T-cell (primary cell): ENCODE measurements at places on chromosomes 4 and X. TPM values are rescaled to one million over a fixed set of nuclear protein-coding genes. Genes with fewer than 3 reads are reported as not detected.

- no peak overlapping the region for H3K4me3 ChIP-seq
- no peaks in the 10 kb centered on the region for H3K36me3 ChIP-seq
- H3K27ac ChIP-seq, result no peak overlapping the region
Observed at GRCh38 chrX:10952619-10953018, 158.5 kb upstream of the HCCS start.

- DNase-seq, result no peak
- H3K4me3 ChIP-seq, result no peak overlapping the region
- no peak overlapping the region for H3K27ac ChIP-seq
- H3K4me1 ChIP-seq, result no peaks in the 10 kb centered on the region
- no peaks in the 10 kb centered on the region for H3K36me3 ChIP-seq
- no peaks in the 10 kb centered on the region for H3K27me3 ChIP-seq
Observed at GRCh38 chr4:139834226-139834662, 168.6 kb downstream of the MGST2 start.

GRCh38 chrX:27597508-27597907 lies 7.4 kb downstream of the DCAF8L2 start:
- H3K4me3 ChIP-seq, result no peak overlapping the region
- no peak overlapping the region for H3K27ac ChIP-seq
- H3K27me3 ChIP-seq, result no peaks in the 10 kb centered on the region
- no peak for DNase-seq
- H3K36me3 ChIP-seq, result no peaks in the 10 kb centered on the region

The SH3D19 gene
- not detected for total RNA-seq

The GAGE12F gene
- total RNA-seq, result 0.64 TPM

- no peak for DNase-seq
- H3K4me1 ChIP-seq, result peaks cover 37% of the 10 kb centered on the region
- H3K36me3 ChIP-seq, result peaks cover 42% of the 10 kb centered on the region
- H3K27ac ChIP-seq, result peak overlapping the region; percentile 28
Observed at GRCh38 chr4:88609387-88609786, 17.1 kb downstream of the HERC3 start.

DNA sequence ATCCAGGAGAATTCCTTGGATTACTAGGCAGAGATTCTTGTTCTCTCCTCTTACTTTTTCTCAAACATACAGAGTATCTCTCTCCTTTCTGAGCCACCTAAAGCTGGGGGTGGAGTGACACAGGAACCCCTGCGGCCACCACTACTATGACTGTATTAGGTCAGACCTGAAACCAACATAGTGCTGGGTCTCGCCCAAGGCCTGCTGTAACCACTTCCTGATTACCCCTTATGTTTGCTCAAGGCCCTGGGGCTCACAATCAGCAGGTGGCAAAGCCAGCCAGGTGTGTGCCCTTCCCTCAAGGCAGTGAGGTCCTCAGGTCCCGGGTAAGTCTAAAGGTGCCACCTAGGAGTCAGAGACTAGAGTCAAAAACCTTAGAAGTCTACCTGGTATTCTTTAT lies 166.4 kb downstream of the PARM1 start:
- DNase-seq, result no peak
- no peak overlapping the region for H3K4me3 ChIP-seq
- H3K27me3 ChIP-seq, result no peaks in the 10 kb centered on the region
- H3K4me1 ChIP-seq, result no peaks in the 10 kb centered on the region

GRCh38 chrX:9873952-9874351 lies 87.7 kb downstream of the SHROOM2 start:
- no peak overlapping the region for H3K27ac ChIP-seq
- H3K4me1 ChIP-seq, result peaks cover 14% of the 10 kb centered on the region
- H3K36me3 ChIP-seq, result no peaks in the 10 kb centered on the region
- peaks cover 12% of the 10 kb centered on the region for H3K27me3 ChIP-seq
- H3K4me3 ChIP-seq, result no peak overlapping the region

The SFRP2 gene
- not detected for total RNA-seq

The FAM200B gene
- 20.0 TPM for total RNA-seq

DNA sequence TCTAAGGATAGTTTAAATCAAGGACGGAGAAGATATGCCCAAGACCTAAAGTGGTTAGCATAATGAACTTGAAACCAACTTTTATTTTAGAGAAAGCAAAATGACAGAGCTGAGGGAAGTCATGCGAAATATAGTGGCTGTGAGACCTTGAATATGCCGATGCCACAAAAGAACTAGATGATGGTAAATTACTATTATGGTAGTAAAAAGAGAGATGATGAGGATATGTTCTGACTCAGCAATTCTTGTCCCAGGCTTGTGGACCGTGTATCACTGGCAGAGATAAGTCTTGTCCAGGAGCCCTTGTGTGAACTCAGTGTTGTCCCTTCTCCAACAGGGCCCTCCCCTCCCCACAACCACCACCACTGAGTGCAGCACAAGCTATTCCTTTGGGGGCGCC lies 1605.6 kb upstream of the TENM3 start:
- H3K27ac ChIP-seq, result no peak overlapping the region
- DNase-seq, result no peak
- H3K27me3 ChIP-seq, result no peaks in the 10 kb centered on the region
- no peaks in the 10 kb centered on the region for H3K4me1 ChIP-seq
- no peak overlapping the region for H3K4me3 ChIP-seq
- H3K36me3 ChIP-seq, result no peaks in the 10 kb centered on the region
